ENCODE measurements at places on chromosomes 7 and 10.
A peak's percentile ranks its signal among the peaks of the same experiment; 100 is the strongest.

DNA sequence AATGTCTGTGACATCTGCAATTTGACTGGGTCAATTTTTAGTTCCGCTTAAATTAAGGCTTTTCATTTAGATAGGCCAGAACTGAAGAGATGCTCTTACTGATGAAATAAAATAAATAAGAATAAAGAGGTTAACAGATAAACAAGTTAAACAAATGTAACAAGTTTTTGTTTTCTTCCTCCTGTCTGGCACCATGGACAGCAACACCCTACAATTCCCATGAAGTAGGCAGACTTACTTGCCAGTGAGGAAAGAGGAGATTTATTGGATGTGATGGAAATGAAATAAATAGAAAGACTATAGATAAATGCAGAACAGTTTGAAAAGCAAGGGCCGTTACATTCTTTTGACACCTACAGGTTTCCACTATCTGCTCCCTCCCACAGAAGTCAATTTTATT, 118.5 kb downstream of the AMPH start:
- DNase-seq: peak; percentile 10

DNA sequence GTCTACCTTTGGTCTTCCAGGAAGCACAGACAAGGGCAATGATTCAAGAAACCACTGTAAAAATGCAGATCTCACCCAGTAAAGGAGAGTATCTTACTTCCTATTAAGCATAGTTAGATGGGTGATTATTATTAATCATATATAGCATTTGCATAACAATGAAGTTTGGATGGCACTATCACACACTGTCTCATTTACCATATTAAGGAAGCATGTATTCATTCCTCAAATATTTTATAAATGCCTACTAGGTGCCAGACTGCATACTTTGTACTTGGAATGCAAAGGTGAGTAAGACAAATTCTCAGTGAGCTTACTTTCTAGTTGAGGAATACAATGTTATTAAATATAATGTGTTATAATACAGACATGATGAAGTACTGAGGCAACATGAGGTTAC, 53.9 kb upstream of the SKAP2 start:
- DNase-seq: no peak

DNA sequence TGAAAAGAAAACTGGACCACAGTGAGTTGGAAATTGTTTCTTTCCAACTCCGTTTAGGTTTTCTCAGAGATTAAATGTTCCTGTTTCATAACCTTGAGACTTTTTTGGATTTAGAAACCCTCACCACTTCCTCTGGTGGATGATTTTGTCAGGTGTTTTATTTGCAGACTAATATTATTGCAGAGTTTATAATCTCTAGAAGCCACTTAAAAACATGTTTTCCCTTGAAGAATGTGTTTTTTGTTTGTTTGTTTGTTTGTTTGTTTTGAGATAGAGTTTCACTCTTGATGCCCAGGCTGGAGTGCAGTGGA, 520 bp upstream of the MICU1 start:
- no peak for DNase-seq

- no peak for DNase-seq
These were observed 20.0 kb upstream of the FAM204A start for GRCh38 chr10:118362103-118362502.

- DNase-seq: peak; percentile 97
These were observed 3.9 kb downstream of the LSMEM1 start for GRCh38 chr7:112484671-112485167.

- DNase-seq: peak; percentile 48
These were observed 24.3 kb upstream of the CPA2 start for GRCh38 chr7:130242198-130243014.

DNA sequence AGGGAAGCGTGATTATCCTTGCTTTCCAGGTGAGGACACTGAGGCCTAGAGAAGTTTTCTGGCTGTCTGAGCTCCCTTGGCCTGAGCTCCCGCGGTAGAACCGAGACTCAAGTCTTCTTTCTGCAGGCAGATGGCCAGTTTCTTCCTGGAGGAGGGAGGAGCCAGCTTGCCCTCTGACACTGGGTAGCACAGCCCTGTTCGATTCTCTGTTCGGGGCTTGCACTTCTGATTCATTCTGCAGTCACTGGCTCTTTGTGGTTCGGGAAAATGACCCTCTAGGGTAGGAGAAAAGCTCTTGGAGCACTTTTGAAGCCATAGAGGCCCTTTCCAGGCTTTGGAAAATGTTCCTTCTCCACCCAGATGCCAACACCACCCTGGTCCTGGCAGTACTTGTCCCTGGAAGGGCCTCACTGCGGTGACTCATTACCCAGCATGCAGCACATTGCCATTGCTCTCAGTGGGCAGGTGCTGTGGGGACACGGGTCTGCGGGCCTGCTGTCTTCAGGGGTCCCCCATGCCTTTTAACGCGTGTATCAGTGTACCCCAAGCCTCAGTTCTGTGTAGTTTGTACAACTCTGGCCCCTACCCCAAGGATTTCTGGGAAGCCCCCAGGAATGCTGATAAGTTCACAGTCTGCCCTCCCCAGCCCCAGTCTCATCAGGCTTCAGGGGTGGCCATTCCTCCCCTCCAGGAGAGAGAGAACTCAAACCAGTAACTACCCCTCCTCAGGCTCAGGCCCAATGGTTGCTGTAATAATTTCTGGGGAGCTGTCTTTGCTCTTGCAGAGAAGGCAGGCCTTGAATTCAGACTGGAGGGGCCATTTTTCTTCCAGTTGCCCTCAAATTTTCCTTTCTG, 11.9 kb downstream of the CHST3 start:
- peak; percentile 79 for DNase-seq

GRCh38 chr7:30859940-30860496, 51.6 kb upstream of the AQP1 start:
- no peak for DNase-seq

- DNase-seq: no peak
These were observed 88.1 kb upstream of the PDCD4 start for GRCh38 chr10:110783509-110784107.

DNA sequence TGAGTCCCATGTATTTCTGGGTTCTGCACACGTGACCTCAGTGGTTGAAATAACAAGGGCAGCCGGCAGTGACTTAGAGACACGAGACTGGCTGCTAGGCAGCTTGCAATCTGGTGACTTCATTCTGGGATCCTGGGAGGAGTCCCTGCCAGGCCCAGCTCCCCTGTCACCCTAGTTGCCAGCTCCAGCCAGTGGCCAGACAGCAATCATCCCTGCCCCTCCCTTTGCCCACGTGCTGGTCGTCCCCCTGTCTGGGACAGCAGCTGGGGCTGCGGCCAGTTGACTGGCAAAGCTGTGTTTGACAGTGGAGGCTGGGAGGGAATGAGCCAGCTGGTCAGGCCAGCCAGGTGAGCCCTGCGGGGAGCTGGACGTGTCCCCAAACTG, 30.0 kb downstream of the ADGRA1 start:
- no peak for DNase-seq

DNA sequence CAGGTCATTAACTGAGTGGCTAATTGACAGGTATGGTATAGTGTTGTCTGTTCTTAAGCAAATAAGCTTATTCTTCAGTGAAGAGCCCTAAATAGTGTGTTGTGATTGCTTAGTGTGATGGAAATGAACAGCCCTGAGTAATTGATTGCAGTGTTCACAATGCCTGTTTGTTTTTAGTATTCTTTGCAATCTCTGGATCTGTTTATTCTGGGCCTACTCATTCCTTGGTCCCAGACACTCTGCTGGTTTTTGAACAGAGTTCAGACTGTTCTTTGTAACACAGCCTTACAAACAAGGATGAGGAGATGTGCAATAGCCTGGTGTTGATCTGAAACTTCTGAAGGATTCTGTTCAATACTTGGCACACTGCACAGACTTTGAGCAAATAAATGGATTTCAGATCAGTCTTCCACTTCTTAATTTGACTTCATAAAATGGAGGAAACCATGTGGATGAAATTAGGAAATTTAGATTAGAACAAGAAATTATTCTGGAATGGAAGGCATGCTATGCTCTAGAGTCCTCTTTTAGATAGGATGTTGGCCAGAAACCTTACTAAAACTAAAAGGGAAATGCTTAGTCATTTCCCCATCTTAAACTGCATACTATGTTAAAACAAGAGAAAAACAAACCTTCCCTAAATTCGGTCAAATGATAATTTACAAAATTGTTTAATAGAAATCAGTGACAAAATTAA, 444.2 kb upstream of the SEMA3D start:
- peak; percentile 11 for DNase-seq

DNA sequence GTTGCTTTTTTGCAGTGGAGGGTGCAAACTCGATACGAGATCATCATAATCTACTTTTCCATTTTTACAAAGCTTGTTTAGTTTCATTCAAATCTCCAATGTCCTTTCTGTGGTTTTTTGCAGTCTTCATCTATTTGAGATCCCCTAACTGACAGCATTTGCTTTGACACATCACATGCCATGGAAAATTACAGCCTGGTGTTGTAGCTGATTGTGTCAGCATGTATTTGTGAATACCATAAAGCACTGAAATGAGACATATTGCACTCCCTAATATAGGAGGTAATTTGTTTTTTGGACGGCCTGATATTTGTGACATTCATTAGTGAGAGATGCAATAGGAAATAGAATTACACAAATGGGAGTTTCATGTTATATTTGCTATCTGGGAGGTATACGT, 620.8 kb downstream of the KCNMA1 start:
- DNase-seq: no peak

DNA sequence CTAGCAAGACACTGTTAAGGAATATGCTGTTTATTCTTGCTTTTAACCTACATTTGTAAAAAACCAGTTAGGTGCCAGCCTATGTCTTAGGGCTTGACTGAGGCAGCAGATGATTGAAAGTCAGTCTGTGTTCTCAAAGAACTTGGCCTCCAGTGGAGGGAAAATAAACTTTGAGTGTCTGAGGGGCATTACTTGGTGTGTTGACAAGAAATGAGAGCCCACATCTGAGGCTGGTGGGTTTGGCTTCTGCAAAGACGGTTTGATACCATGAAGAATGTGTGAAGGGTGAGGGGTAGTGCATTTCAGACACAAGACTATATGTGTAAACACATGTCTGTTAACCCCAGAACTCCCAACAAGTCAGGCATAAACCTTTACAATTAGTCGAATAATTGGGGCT, 28.5 kb downstream of the CCSER2 start:
- no peak for DNase-seq

- no peak for DNase-seq
These were observed 55.3 kb upstream of the CFAP46 start for GRCh38 chr10:132997517-132998265.

DNA sequence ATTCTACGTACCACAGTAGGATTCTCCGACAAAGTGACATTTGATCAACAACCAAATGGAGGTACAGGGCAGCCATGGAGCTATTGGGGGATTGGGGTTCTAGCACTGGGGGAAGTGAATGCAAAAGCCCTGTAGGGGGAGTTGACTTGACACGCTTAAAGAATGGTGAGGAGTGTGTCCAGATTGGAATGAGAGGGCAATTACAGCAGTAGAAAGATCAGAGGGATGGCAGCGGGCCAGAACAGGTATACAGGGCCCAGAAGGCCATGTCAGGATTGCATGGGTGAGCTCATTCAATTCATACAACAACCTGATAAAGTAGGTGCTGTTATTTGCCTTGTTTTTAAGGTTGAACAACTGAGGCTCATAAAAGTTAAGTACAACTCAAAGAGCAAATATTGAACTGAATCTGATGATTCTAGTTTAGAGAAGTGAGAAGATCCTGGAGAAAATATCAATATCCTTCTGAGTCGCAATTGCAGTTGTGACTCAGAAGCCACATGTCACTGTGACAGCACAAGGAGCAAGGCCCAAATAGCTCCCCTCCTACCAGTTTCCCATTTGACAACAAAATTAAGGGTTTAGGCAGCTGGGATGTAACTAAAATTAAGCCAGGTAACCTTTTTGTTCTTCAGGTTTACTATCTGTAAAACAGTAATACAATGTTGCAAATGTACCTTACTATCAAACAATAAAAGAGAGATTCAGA, 28.0 kb upstream of the CTTNBP2 start:
- no peak for DNase-seq

GRCh38 chr7:28479507-28479947, 67.2 kb downstream of the CREB5 start:
- no peak for DNase-seq

GRCh38 chr10:66813122-66813521, 112.7 kb upstream of the LRRTM3 start:
- no peak for DNase-seq

DNA sequence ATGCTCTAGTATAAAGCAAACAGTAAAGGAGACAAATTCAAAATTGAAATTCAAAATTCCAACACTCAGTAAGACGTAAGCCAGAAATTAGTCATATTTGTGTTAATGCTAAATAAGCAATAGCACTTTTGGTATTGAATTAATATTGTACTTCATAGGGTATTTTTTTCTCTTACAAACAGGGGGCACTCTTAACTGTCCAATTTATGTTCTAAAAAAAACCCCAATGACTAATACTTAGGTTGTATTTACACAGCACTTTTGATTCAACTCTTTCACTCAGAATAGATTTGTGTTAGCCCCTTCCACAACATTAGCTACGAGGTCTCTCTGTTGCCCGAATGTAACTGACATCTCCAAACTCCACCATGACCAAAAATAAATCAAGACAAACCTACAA, 284.9 kb upstream of the COBL start:
- no peak for DNase-seq

GRCh38 chr7:44329888-44330287, 4.5 kb upstream of the CAMK2B start:
- DNase-seq: no peak
